ENCODE measurements at places on chromosomes 1 and 21. TPM values are rescaled to one million over a fixed set of nuclear protein-coding genes. Genes with fewer than 3 reads are reported as not detected.

Gene MSH4
- 0.59 TPM for polyA plus RNA-seq

Gene C1orf185
- not detected for polyA plus RNA-seq

Gene HCN3
- polyA plus RNA-seq = 8.5 TPM

Gene LINGO4
- 0.15 TPM for polyA plus RNA-seq
